ENCODE measurements at places on chromosomes 12 and 14.

DNA sequence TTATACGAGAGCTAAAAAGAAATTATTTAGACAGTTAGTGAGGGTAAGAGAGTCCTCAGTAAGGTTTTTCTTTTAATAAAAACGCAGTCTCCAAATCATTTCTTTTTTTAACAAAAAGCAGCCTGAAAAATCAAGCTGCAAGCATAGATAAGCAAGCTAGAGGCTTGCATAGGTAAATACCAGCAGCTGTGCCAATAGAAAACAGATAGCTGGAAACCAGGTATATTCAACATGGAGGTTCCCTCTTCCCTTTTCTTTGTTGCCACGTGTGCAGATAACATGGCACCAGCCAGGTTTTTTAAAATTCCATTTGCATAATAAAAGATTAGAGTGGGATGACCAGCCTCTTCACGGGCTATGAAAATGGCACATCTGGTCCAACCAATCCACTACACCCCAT is 6.1 kb upstream of the PRKAB1 start:
- DNase-seq, result no peak

GRCh38 chr12:69993433-69993832 is 168.4 kb downstream of the MYRFL start:
- DNase-seq, result no peak

GRCh38 chr14:80419345-80419744 is 208.0 kb upstream of the DIO2 start:
- DNase-seq, result peak; percentile 44

GRCh38 chr12:66066137-66066928 is 64.2 kb downstream of the LLPH start:
- DNase-seq, result no peak

DNA sequence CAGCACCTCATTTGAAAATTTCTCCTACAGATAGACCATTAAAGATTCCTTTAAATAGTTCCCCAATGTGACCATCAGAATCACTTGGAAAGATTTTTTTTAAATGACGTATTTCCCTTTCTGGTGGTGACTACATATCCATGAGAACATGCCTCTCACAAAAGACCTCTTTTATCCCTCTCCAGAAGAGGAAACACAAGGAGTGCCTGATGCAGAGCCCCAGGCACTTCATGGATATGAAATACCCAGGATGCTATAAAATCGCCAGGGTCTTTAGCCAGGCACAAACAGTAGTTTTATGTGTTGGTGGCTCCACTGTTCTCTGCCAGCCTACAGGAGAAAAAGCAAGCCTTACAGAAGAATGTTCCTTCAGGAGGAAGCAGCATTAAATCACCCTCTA is 97.1 kb downstream of the ETNK1 start:
- DNase-seq, result no peak

DNA sequence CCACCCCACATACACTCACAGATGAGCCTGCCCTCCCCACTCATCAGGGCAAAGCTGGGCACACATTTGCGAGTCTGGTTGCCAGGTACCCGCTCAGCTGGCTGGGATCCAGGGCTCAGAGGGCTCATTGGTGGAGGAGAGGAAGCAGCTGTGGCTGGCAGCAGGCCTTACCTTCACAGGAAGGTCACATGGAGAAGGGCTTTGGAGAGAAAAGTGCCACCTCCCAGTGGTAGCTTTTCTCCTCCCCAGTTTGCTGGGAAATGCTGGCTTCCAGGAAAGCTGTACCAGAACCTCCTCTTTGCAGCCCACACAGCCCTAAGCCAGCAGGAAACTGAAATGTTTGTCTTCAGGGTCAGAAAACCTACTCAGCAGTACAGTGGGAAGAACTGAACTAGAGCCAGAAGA is 55.6 kb downstream of the LGMN start:
- peak; percentile 97 for DNase-seq

DNA sequence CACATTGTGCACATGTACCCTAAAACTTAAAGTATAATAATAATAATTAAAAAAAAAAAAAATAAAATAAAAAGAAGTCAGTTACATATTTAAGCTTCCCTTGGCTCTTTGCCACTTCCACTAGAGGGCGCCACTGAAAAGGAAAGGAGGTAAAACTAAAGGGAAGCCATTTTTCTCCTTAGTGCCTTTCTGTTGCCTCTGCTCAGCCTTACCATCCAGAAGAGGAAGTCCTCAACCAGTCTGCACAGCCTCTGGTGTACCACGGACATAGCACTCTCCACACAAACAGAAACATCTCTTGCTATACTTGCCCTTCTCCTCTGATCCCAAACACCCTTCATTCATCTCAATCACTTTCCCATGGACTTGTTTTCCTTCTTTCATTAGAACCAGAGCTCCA is 169.0 kb upstream of the EEA1 start:
- DNase-seq, result no peak

DNA sequence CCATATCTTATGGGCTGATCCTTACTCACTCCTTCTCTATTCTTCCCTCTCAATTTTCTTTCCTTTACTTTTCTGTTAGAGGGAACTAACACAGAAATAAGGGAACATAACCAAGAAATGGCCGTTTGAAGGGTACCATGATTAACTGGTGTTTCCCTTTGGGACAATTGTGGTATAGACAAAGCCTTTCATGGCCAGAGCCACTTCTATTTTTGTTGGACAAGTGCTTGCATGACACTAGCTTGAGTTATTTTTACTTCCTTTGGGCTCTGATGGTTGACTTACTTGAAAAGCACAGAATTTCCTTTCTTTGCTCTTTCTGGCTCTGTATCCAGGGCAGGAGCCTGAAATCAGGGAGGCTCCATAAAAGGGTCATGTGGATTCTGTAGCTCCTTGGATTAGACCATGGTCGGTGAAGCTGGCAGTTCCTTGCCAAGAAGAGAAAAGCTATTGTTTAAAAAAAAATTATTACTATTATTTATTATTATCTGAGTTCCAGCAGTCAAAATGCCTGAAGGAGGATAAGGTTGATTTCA is 130.6 kb downstream of the KTN1 start:
- DNase-seq, result no peak

GRCh38 chr12:105036937-105037649 is 47.2 kb downstream of the ALDH1L2 start:
- no peak for DNase-seq

DNA sequence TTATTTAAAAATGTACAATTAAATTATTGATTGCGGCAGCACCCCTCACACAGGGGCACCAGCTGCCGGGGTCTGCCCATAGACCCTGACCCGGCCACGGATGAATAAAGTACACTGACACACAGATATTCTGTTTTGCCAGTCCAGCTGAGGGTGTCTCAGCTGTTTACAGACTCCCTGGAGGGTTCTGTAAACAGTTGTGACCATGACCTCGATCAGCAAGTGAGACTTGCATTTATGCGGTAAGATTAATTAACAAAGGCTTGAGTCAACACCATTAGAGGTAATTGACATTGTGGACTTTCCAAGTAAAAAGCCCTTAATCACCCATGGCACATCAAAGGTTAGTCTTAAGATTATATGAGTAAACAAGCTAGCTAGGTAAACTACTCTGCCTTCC is 94.3 kb downstream of the FUT8 start:
- peak; percentile 66 for DNase-seq

DNA sequence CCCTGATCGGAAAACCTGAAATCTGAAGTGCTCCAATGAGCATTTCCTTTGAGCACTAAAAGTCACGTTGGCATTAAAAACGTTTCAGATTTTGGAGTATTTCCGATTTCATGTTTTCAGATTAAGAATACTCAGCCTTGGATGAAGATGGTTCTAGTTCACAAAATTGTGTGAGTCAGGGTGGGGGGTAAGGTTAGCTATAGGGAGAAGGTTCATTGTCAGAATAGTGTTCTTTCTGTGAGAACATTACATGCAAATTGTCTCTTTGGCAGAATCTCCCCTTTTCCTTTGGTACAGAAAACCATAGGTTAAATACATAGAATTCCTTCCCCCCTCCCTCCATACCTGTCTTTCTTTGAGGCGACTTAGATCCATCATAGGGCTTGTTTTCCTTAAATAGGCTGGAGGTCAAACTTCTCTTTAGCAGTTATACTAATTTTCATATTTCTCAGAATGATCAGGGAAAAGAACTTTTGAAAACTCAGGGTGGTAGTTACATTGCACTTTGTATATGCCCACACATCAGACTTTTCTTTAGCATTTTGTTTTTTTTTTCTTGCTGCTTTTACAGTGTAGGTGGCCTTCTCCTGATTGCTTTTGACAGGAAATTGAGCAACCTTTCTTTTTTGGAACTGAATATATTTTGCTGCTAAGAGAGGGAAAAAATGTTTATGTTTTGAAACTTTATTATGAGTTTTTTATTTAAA is 503.5 kb downstream of the PCNX1 start:
- no peak for DNase-seq

DNA sequence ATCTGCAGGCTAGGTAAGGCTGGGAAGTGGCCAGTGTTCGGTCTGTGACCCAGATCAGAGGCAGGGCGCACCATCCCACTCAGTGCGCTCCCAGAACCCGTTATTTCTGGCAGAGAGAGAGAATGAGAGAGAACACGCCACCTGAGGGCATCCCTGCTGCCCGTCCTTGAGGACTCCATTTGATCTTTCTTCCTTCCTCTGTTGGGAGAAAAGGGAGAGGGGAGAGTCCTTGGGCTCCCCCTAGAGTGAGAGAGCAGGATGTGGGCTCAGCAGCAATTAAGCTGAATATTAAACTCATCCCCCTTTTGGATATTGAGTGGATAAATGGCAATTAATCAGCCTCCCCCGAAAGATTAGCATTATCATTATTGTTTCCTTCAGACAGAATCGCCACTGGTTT is 70.6 kb downstream of the IFT43 start:
- no peak for DNase-seq

DNA sequence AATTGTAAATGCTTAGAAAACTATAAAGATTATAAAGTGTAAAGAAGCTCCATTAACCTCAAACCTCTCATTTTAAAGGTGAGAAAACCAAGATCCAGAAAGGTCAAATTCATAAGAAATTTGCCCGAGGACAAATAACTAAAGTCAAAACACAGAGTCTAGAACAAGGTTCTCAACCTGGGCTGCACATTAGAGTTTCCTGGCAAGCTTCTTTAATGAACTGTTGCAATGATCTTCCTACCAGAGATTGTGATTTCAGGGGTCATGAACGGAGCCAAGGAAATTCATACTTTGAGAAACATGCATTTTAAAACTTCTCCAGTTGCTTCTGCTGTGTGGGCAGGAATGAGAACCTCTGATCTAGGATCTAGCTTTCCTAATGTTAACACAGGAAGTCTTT is 86.8 kb downstream of the DERA start:
- DNase-seq, result no peak

DNA sequence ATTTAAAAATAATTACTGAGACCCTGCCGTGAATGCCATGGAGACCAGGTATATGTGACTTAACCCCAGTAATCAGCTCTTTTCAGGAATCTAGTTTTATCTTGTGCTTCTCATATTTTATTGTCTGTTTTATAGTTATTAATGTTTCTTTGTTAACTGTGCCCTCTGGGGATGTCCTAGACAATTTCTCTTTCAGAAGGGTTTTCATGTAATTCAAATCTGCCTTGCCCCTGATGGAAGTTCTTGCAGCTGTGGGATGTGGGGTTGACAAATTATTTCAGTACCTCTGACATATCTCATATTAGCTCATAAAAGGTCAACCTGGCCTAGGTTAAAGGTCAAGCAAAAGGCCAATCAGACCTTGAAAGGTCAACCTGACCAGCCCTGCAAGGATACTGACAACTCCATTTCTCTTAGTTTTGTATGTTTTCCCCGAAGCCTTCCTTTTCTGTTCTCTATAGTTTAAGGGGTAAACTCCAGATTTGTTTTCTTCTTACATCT is 182.3 kb downstream of the SLC41A2 start:
- DNase-seq, result no peak

All from NCI-H1092 treated with DMSO at 0.1 percent for 48 hours (cell line).